ENCODE measurements at places on chromosomes 11 and 22.

- no peak for DNase-seq
These were observed 2220.7 kb upstream of the RAG2 start for GRCh38 chr11:38818720-38819119.

- DNase-seq = no peak
These were observed 140.6 kb upstream of the RASSF10 start for GRCh38 chr11:12868315-12869073.

- no peak for DNase-seq
These were observed 19.3 kb downstream of the FLRT1 start for GRCh38 chr11:64055077-64055476.

DNA sequence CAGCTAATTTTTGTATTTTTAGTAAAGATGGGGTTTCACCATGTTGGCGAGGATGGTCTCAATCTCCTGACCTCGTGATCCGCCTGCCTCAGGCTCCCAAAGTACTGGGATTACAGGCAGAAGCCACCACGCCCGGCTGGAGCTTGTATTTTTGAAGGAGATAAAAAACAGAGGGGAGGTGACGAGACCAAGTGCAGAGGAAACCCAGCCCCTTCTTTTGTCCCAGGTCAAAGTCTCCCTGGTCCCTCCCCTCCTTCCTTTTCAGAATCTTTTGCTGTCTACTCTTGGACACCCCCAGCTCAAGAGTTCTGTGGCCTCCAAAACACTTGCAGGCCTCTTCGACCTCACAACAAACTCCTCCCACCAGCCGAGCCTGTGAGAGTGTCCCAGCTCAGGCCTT, 12.2 kb upstream of the TMEM184B start:
- no peak for DNase-seq

DNA sequence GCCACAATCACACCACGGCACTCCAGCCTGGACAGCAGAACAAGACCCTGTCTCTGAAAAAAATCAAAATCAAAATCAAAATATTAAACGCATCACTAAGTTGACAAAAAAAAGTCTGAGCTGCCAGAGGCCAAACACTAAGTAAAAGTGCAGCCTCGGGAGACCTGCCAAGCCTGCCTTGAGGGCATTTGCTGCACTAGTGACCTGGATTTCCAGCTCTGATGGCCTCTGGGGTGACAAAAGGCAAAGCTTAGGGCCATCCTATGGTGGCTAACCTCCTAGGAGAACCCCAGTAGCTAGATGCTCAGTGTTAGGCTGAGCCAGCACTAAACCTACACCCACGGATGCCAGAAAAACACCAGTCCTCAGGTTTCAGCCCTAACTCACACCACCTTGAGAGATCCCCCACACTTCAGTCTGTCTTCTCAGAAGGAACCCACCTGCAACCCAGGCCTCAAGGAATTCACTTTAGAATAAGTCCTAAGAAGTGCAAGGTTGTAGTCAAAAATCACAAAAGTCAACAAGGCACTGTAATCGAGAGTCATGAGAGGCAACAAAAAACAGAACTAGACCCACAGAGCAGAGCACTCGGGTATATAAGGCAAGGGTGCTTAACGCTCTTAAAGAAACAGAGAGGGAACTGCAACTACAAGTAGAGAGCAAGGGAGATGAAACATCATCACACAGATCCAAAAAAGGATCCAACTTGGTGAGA, 28.6 kb downstream of the GNB1L start:
- no peak for DNase-seq

DNA sequence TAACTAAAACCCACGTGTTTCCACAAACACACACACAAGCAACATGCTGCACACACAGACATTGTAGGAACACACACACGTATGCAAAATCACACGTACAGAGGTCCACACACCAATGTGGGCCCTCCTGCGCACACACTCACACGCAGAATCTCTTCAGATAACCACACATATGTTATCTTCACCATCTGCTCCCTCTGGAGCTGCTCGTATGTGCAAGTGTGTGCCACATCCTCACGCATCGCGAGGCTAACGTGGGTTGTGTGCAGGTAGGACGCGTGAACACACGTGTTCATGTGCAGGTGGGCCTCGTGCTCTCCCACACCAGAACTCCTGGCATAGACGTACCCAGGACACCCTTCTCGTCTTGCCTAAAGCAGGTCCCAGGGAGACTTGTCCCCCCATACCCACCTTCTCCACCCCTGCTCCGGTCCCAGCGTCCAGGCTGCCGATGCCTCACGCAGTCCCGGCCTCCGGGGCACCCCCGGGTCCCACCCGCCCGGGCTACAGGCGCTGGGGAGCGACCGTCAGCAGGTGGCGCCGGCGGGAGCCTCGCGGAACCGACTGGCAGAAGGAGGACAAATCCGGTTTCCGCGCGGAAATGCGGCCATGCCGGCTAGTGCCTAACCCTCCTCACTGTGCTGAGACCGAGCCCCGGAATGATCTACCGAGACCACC, 10.3 kb upstream of the IGSF9B start:
- peak; percentile 72 for DNase-seq

DNA sequence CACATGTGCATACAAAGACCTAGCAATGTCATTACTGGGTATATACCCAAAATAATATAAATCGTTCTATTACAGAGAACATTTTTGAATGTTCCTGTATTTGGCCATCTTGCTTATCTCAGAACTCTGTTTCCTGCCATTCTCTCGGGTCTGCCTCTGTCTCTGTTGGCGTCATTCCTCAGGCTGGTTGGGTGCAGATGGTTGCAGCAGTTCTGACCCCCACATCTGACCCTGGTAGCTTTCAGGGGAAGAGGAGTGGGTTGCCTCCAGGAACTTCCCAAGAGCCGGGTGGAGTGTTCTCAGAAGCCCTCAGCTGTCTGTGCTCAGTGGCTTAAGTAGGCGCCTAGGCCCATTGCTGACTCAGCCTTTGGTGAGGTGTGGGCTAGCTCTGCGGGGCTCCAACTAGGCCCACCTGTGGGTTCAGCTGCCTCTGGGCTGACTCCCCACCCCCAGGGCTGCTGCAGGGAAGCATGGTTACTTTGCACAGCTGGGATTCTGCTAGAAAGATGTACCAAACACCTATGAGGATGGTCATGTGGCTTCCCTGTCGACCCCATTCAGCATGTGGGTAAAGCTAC, 114.0 kb downstream of the TBC1D22A start:
- no peak for DNase-seq

DNA sequence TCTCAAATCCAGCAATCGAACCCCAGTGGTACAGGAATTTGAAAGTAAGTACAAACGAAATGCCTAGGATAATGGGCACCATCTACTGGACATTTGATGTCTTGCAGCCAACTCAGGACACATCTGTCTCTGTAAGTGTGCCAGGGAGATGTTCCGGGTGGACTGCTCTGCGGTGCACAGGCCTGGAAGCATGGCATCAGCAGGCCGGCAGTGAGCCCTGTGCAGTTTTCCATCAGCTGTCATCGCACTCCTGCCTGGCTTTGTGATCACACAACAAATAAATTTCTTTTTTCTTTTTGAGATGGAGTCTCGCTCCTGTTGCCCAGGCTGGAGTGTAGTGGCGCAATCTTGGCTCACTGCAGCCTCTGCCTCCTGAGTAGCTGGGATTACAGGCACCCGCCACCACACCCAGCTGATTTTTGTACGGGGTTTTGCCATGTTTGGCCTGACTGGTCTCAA, 71.0 kb downstream of the JAM3 start:
- DNase-seq = no peak

- peak; percentile 41 for DNase-seq
These were observed 705 bp upstream of the CAPN1 start for GRCh38 chr11:65180877-65181568.

- DNase-seq = no peak
These were observed 665.3 kb downstream of the OPCML start for GRCh38 chr11:132866783-132867545.

GRCh38 chr11:16780698-16781550, 42.5 kb downstream of the C11orf58 start:
- no peak for DNase-seq

DNA sequence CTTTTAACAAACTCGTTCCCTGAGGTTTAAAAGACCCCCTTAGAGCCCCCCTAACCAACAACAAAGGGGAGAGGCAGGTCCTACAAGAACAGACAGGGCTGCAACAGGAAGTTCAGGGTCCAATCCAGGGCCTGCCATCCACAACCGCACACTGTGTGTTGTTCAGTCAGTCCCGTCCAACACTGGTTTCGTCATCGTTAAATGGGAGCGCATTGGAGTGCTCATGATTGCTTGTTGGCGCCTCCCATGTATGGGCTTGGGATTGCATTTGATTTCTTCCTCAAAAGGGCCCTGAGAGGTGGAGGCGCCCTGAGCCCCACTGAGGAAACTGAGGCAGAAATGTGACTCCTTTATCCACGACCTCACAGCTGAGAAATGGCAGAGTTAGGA, 174.1 kb downstream of the MN1 start:
- DNase-seq = no peak

GRCh38 chr22:43474161-43475101, 62.6 kb downstream of the MPPED1 start:
- no peak for DNase-seq

GRCh38 chr11:86156397-86156955, 87.6 kb upstream of the PICALM start:
- no peak for DNase-seq

- no peak for DNase-seq
These were observed 11.9 kb upstream of the PRG2 start for GRCh38 chr11:57402188-57403002.

DNA sequence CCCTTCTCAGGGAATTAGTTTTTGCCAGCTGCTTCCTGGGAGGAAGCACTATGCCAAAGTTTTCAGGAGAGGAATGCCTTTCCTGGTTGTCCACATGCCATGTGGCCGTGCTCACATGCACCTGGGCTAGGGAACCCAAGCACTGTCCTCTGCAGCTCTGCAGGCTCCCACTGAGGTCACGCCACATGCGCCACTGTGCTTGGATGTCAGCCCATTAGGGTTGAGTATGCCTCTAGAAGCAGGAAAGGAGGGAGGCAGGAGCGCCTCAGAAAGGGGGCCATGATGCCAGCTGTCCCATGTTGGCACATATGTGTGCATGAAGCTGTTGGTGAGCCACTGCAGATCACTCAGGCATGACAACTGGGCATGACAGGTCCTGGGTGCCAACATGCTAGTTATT, 81.6 kb upstream of the SUSD2 start:
- DNase-seq = no peak

DNA sequence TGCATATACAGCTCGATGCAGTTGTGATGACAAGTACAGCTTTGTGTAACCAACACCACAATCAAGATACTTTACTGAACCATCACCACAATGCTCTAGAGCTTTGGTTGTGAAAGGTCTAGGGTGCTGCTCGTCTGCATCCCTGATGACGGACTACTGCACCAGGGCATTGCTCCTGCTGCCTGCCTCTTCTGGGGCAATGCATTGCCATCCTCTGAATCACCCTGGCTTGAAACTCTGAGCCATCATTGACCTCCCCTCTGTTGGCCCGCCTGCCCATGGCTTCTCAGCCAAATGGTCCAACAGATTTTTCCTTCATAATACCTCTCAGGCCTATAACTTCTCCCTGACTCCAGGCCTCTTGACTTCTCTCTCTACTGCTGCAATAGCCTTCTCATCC, 77.4 kb upstream of the CSNK2A3 start:
- DNase-seq = no peak

DNA sequence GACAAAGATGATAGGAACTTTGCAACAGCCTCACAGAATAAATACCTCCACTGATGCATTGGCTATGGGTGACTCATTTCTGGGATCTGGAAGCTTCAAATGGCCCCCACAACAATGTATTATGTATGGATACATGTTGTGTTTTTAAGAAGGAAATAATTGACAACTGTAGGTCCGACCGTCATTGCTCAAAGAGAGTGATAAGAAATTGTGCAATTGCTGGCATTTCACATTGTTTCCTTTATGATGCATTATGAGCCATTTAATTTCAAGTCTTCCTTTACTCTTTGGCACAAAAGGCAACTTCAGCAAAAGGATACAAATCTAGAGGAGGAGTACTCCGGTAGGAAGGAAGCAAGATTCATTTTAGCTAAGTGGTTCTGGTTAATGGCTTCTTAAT, 2.0 kb downstream of the ANO3 start:
- DNase-seq = no peak

DNA sequence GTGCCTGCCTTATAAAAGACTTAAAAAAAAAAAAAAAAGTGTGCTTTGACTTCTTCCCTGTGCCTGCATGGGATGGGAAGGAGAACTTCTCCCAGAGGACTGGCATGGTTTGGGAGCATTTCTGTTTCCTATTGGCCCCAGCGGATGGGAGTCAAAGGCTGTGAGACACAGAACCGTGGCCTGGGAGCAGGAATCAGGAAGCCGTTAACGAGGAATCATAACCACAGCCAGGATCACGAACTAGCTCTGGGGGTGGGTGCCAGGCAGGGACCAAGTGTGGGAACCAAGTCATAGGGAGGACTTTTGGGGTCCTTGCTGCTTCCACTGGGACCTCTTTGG, 526 bp downstream of the C1QTNF6 start:
- DNase-seq = no peak

DNA sequence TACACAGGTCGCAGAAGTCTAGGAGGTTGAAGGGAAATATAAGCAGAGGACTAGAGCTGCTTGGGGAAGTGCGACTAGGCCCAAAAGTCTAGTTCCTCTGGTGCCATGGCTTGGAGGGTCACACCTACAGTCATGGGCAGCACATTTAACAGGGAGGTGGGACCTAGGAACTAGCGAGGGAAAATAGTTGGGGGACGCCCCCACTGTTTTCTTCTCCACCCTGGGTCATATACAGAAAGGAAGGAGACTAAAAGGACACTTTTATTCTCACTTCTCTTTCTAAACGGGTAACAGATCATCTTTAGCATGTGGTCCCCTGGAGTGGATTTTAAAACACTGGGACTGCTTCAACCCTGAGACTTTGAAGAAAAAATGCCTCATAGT, 16.6 kb downstream of the APIP start:
- DNase-seq = no peak

GRCh38 chr22:27726686-27727449, 74.7 kb downstream of the MN1 start:
- no peak for DNase-seq

GRCh38 chr11:122108192-122108799, 7.7 kb downstream of the BLID start:
- DNase-seq = no peak

GRCh38 chr11:73538381-73538872, 59.5 kb downstream of the FAM168A start:
- no peak for DNase-seq

- DNase-seq = no peak
These were observed 7.3 kb upstream of the MYEOV start for GRCh38 chr11:69286374-69287371.

GRCh38 chr22:23823331-23823791, 15.4 kb downstream of the DERL3 start:
- DNase-seq = no peak

DNA sequence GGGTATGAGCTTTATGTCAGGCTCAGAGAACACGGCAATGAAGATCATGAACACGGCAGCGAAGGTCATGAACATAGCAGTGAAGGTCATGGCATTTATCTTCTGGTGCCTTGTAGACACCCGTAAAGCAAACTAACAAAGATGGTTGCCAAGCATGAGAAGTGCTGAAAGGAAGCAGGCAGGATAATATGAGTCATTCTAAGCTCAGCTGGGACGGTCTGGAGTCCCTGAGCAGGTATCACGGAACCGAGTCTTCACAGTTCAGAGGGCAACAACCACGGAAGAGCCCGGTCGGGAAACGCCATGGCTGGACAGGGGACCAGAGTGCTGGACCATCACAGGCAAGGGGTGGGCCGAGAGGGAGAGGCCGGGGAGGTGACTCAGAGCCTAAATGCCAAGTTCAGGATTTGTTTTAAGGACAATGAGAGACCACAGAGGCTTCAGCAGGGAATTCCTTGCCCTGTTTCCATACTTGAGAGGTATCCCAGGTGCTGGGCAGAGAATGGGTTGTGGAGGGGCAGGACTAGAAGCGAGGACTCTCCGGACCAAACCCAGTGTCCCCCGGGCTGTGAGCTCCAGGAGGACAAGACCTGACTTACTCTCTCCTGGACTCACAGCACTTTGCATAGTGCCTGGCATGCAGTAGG, 13.1 kb upstream of the MS4A10 start:
- DNase-seq = no peak

Data from stimulated activated CD8-positive, alpha-beta memory T cell treated with anti-CD3 and anti-CD28 coated beads, Interleukin-2, amount 100 ng/mL, for 48 hours (primary cell).